ENCODE measurements at places on chromosomes 11 and 22.

DNA sequence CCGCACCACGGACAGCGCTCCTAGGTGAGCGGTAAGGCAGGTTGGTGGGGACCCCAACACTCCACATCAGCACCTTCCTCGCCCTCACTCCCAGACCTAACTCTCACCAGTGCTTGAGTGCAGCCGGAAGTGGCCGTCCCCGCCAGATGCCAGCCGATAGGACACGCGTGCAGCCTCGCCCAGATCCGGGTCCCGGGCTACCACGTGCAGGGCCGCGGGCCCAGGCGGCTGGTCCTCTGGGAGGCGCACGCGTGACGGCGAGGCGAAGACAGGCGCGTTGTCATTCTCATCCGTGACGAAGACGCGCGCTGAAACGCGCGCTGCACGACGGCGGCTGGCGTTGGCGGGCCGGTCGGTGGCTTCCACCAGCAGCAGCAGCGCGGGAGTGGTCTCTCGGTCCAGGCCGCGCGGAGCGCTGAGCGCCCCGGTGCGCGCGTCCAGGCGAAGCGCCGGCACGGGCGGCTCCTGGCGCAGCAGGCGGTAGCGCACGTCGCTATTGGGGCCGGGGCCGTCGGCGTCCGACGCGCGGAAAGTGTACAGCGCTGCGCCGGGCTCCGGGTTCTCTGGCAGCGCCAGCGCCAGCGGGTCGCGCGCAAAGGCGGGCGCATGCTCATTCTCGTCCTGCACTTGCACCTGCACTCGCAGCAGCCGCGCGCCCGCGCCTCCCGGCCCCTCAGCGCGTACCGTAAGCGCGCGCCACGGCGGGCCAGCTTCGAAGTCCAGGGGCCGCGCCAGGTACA is 10.8 kb upstream of the TPP1 start:
- DNase-seq, result no peak

DNA sequence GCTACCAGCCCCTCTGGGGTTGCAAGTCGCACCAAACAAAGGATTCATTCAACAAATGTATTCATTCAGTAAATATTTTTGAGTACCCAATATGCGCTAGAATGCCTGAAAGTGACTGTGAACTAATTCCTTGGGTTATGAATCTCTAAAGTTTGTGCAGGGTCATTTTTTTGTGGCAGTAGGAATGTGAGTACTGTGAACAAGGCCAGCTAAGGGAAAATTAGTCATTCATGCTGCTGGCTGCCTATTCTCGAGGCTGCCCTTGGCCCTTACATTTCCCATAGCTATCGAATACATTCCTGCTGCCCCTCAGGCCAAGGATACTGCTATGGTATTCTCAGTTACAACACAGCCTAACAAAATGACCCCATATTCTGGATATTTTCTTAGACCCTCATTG is 141.6 kb downstream of the TRPC6 start:
- DNase-seq, result no peak

DNA sequence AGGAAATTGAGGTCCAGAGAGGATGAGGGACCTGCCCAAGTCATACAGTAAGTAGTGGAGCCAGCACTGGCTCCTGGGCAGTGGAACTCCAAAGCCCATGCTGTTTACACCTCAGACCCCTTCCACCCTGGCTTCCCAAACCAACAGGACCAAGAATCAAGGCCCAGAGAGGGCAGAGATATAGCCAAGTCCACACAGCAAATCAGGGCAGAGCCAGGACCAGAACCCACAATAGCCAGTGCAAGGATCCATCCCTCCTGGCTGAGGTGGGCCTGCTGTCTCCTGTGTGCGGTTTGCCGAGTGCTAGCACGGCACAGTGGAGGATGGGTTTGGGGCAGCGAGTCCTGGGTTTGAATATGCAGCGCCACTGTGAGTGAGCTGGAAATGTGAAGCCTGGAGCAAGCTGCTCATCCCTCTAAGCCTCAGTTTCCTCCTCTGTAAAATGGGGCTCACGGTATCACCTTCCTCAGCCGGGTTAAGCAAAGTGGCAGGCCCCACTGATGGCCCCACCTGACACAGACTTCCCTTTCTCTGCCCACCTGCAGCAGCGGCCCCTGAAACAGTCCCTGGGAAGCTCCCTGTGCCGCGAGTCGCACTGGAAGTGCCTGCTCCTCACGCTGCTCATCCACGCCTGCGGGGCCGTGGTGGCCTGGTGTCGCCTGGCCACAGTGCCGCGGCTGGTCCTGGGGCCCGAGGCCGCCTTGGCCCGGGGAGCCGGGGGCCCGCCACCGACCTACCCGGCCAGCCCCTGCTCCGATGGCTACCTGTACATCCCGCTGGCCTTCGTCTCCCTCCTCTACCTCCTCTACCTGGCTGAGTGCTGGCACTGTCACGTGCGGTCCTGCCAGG is 2.3 kb downstream of the TMEM151A start:
- no peak for DNase-seq

DNA sequence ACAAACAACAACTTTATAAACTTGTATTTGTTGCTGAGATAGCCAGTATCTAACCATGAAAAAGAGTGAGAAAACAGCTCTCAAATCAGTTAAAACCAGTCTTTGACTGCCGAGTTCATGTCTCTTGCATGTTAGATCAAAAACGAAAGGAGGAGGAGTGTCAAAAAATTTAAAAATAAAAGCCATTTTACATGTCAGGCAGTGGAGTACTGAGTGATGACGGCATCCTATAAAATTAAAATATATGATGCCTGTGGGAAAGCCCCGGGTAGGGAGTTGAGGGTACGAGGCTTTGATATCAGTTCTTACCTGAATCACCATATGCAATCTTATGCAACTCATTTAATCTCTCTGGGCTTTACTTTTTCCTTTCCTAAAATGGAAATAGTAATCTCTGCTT is 117.3 kb downstream of the ETS1 start:
- DNase-seq, result no peak

DNA sequence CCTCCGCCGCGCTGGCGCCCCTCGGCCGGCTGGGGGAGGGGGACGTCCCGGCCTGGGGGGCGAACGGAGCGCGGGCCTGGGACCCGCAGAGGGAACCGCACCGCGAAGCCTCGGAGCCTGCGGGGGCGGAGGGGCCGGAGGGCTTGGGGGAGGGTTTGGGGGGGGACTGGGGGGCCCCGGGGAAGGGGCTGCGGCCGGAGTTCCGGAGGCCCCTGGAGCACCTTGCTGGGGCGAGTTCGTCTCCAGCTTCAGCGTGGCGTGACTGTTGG is 261 bp upstream of the SCT start:
- no peak for DNase-seq

DNA sequence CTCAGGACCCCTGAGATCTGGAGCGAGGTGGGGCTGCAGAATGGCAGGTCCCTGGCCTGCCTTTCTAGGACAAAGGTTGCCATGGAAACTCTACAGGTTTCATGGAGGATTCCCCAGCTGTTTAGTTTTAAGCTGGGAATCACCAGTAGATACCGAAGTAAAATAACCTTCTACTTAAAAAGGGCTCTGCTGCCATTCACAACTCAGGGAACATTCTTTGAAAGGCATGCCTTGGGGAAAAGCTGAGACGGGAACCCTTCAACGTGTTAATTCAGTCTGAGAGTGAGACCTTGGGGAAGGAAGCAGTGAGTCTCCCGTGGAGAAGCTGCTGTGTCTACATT is 493.3 kb downstream of the BRD1 start:
- DNase-seq, result no peak

DNA sequence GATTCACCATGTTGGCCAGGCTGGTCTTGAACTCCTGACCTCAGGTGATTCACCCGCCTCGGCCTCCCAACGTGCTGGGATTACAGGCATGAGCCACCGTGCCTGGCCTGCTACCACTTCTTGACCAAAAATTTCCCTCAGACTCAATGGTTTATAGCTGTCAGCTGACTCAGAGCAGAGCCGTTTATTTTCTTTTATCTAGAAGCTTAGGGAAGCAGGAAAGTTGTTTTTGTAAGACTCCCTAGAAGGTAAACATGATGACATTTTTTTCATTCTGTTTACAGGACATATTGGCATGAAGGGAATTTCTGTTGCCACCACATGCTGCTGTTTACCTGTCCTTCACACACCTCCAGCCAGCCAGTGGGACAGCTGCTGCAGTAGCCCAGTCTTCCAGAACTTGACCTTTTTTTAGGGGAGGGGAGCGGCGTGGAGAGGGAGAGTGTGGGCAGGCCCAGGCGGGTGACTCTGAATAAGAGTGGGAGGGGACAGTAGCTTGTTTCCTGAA is 56.1 kb upstream of the PTPRJ start:
- DNase-seq, result no peak

DNA sequence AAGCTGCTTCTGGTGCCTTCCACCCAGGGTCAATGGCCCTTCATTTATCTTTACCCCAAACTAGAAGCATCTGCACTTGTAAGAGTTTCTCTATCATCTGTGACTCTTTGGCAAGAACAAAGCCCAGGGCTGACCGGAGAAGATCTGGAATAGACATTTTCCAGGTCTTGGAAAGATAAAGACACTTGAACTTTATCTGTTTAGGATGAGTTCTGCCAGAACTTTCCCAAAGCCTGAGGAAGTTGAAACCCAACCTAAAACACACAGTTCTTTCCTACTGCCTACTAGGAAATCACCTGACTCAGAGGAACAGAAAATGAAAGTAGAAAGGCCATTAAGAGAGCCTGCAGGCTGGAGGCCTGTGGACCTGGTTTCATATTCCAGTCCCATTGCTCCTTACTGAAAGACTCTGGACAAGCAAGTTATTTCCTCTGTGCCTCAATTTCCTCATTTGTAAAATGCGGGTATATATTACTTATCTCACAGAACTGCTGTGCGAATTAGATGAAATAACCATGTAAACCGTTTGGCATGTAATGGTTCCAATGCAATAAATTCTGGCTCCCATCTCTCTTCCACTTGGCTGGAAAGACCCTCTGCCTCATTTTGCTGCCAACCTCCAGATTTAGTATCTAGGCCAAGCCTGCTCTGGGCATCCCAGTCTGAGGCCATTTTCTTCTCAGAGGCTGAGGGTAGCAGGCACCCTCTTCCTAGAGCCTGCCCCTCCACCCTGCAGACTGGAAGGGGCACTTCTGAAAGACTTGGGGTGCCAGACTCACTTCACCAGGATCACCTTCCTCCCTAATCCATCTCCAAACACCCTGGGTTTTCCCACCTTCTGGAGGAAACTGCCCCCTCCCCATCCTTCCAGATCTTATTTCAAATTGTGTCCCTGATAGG is 1.2 kb downstream of the UBE2L6 start:
- peak; percentile 72 for DNase-seq

DNA sequence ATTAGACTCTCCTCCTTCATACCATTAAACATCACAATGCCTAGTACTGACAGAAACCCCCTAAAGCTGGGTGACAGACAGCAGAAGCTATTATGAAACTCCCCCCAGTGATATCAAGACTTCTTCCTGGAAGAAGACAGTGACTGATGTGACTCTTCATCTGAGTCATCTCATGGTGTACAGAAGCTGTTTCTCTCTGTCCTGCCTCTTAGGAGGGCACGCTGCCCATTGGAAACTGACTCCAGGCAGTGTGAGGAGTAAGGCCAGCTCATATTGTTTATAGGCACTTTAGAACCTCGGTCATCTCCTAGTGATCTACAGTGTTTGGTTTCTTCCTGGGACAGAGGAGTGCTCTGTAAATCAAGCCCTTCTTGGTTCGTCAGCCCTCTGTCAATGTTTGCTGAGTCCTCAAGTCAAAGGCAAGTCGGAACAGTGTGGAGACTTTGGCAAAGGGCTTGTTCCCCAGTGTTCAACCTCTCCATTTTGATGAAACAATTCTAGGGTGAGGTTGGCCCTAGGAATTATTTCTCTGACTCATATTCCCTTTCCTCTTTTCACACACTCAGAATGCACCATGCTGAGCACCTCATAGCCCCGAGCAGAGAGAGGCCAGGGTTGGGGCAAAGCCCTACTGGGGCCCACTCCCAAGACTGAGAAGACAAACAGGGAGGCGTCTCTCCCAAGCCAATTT is 172.5 kb upstream of the TMEM45B start:
- DNase-seq, result no peak

DNA sequence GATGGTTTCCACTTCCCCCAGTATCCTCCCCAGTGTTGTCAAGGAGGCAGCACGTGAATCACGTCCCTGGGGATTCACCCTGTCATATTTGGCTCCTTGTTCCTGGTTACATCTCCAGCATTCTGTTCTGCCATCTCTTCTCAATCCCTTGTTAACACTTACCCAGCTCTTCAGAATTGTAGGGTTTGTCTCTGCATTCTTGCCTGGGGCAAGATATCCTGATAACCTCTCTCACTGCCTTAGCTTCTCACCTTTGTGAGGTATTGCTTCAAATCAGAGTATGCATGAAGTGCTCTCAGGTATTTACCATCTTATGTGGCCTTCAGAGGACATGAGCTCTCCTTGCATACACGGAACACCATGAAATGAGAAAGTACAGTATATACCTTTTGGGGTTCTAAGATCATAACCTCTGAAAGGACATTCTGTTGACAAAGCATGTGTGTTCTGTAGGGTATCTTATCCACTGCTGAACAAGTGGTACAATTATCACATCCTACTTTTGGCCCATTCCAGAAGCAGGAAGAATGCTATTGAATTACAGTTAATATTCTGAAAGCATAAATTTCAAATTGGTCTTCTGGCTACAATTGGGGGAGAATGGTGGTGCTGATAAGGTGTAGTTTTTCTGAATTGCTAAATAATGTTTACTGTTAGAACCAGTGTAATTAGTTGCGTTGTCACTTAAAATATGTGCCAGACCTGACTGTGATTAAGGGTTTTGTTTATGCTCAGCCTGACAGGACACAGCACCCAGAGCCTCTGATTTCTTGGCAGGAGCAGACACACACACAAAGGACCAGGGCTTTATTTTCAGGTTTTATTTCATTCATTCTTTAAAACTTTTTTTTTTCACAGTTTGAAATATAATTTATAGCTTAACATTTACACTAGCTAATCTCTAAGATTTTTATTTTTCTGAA is 32.7 kb downstream of the VSTM5 start:
- no peak for DNase-seq

GRCh38 chr11:66649903-66650302 is 11.4 kb downstream of the RBM4 start:
- DNase-seq, result no peak

DNA sequence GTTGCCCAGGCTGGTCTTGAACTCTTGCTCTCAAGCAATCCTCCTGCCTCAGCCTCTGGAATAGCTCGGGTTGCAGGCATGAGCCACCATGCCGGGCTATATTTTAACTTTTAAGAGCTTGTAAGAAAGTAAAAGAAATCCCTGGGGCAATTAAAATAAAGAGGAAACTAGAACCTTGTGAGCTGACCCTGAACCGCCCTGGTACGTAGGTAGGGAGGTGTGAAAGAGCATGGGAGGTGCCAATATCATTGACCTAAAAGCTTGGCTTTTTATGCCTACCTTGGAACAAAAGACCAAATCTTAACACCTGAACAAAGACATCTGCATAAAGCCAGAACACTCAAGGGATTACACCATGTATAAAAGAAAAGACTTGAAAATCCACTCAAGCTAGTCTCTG is 595.1 kb downstream of the SOX6 start:
- DNase-seq, result no peak

Data from erythroblast (primary cell).